Temporal lobe (tissue), 4 donors: ENCODE measurements at places on chromosomes 5 and 9. TPM values are rescaled to one million over a fixed set of nuclear protein-coding genes. Genes with fewer than 3 reads are reported as not detected.

SLC6A7 gene
- total RNA-seq: 1.5 TPM

CNTLN gene
- total RNA-seq: 13.5 TPM

CLTA gene
- 92.9 TPM for total RNA-seq

MLANA gene
- not detected for total RNA-seq

FOXI1 gene
- total RNA-seq: not detected

ANXA2R gene
- total RNA-seq: 0.49 TPM

CCL27 gene
- total RNA-seq: 0.25 TPM

SLIT3 gene
- 3.0 TPM for total RNA-seq

WNT8A gene
- under 0.01 TPM for total RNA-seq

CDH10 gene
- 53.4 TPM for total RNA-seq

KCNIP1 gene
- 15.0 TPM for total RNA-seq

TXNDC8 gene
- not detected for total RNA-seq

RIOK2 gene
- total RNA-seq: 24.8 TPM

SURF1 gene
- total RNA-seq: 10.6 TPM

GFPT2 gene
- 8.9 TPM for total RNA-seq

IRGM gene
- total RNA-seq: not detected
